ENCODE measurements at places on chromosomes 5 and 9.

DNA sequence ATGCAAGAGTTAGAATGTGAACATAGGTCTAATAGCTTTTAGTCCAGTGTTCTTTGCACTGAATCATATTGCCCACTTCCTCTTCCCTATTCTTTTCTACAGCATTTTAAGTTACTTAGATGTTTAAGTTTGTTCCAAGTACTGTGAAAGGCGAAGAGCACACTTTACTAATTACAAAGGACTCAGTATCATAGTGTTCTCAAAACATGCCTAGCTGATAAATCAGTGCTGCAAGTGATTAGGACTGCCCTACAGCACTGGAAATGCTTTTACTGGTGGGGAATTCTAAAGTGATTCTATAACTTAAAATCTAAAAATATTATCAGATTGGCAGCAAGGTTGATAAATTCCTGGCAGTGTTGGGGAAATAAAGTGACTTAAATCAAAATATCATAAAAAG, 177.9 kb upstream of the KCNN2 start:
- DNase-seq, result no peak

DNA sequence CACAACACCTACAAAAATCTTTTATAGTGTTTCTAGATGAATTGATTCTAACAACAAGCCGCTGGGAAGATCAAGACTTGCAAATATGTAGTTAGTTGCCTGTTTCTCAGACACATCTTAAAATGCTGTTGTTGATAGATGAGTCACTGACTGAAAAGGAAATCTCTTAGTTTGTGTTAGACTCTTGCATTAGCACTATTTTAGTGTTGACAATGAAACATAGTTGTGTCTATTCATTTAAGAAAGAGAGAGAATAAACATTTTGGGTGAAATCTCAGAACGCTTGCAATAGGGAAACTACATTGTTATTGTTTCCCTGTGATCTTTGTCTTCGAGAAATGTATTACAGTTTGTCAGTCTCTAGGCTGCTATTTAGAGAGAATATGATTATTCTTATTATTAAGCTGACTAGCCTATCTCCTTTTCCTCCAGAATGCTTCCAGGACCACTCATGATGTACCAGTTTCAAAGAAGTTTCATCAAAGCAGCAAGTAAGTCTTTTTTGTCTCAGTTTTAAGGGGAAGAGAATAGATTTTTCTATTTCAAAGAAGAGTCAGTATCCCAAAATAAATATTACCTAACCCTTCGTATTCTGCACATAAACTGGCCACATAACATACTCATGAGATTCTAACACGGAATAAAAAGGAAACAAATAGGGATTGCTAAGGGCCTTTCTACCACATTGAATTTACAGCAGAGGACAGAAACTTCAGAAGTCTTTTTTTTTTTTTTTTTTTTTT, 285.6 kb downstream of the ARHGAP26 start:
- no peak for DNase-seq

- no peak for DNase-seq
Measured at GRCh38 chr5:126915496-126915895, 114.9 kb downstream of the MARCHF3 start.

GRCh38 chr9:105510024-105510423, 47.9 kb upstream of the FKTN start:
- no peak for DNase-seq

GRCh38 chr5:34854459-34855174, 15.7 kb downstream of the TTC23L start:
- no peak for DNase-seq

- DNase-seq, result no peak
Measured at GRCh38 chr9:135463140-135463539, 16.4 kb upstream of the PPP1R26 start.

- no peak for DNase-seq
Measured at GRCh38 chr9:107694390-107694789, 204.8 kb upstream of the KLF4 start.

- DNase-seq, result no peak
Measured at GRCh38 chr5:35830587-35830986, 26.1 kb upstream of the IL7R start.

GRCh38 chr5:40550481-40550880, 129.2 kb upstream of the PTGER4 start:
- no peak for DNase-seq

- DNase-seq, result no peak
Measured at GRCh38 chr9:26748449-26749058, 144.0 kb downstream of the CAAP1 start.

DNA sequence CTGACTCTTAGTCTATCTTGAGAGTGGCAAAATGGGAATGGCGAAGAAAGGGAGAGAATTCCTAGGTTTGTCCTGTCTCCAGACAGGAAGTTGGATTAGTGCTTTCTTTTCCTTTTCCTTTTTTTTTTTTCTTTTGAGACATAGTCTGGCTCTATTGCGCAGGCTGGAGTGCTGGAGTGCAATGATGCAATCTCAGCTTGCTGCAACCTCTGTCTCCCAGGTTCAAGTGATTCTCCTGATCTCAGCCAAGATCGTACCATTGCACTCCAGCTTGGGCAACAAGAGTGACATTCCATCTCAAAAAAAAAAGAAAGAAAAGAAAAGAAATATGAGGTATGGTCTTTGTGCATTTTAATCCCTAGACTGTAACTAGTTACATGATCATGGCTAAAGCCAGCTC, 12.6 kb upstream of the KIF27 start:
- no peak for DNase-seq

GRCh38 chr5:7850395-7851239, at the start of gene CFAP90:
Gene CFAP90 (minus strand): TSS chr5:7851133. CDS start chr5:7851021, 112 bp downstream.
- peak; percentile 20 for DNase-seq

- no peak for DNase-seq
Measured at GRCh38 chr5:165209101-165209727, 1703.8 kb downstream of the MAT2B start.

GRCh38 chr5:131265311-131265803, 1.5 kb downstream of the CDC42SE2 start:
- DNase-seq, result no peak

- DNase-seq, result no peak
Measured at GRCh38 chr5:1351156-1351555, 6.3 kb upstream of the CLPTM1L start.

- no peak for DNase-seq
Measured at GRCh38 chr9:33307067-33307466, 16.8 kb downstream of the NFX1 start.

GRCh38 chr5:27963050-27963783, 924.8 kb upstream of the CDH9 start:
- no peak for DNase-seq

DNA sequence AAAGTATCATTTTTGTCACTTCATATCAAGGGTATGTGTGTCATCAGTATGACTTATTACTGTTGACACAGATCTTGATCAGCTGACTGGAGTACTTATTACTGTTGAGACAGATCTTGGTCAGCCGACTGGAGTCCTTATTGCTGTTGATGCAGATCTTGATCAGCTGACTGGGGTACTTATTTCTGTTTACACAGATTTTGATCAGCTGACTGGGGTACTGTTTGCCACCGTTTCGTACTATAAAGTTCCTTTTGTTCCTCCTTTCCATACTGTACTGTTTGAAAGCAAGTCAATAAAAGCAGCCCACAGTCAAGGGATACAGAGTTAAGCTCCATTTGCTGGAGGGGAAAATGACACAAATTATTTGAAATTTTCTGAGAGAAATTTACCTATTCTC, 347.3 kb downstream of the CDH12 start:
- DNase-seq, result no peak

- no peak for DNase-seq
Measured at GRCh38 chr9:22457448-22457847, 10.8 kb downstream of the DMRTA1 start.

GRCh38 chr9:127065592-127065991, 56.8 kb downstream of the ANGPTL2 start:
- DNase-seq, result no peak

DNA sequence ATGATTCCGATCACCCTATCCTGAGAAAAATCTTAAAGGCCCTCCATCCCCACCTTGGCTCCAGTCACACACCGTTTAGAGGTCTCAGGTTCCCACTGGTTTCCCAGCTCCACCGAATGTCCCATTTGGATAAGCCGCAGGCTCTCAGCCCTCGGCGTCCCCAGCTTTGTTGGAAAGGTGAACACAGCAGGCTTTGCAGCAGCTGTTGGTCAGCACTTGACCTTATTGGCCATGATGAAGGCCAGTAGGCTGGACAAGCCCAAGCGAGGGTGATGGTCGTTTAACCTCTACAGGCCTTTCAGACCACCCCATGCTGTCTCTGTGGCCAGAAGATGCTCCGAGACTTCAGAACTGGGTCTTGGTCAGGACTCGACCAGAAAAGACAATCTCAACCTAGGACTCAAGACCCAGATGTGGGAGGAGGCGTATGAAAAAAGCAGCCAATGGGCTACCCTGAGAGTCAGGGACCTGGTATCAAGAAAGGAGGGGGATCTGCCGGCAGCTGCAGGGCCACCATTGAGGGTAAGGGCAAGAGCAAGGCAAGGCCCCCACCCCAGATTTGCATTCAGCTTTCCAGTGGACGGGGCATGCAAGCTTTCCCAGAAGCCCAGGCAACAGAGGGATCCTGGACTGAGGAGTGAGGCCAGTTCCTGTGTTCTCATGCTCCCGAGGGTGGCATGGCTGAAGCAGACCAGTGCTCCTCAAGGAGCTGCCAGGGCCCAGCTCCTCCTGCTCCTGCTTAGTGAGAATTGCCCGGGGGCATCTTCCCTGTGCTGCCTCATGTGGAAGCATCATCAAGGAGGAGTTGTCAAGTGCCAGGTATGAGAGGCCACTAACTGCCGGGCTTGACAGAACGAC, 13.4 kb downstream of the UBE2QL1 start:
- no peak for DNase-seq

DNA sequence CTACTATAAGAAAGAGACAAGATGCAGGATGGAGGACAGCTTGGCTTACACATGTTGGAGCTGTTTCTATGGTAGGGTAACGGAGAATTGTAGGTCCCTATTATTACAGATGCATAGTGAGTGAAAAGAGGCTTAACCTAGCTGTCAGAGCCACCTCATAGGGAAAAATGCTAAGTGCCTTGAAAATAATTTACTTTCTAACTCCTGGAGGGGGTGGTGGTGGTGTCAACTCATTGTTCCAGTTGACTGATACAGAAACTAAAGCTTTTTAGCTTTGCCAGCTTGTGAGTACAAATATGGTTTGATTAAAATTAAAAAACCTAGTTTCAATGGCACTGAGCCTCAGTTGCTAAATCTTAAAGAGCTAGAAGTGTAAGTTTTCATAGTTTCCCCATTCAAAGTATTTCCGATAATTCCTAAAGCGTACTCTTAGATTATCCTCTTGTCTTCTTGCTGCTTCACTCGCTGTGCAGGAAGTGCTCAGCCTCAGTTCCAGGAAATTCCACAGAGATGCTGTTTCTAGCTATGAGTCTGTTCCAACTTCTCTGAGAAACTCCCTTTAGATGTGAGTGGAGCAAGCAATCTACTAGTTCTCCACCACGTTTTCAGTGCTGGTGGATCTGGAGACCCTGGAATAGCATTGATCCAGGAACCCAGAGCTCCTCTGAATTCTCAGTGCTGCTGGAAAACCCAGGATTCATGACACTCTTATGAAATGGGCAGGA, 265.2 kb downstream of the DMAC1 start:
- DNase-seq, result no peak

DNA sequence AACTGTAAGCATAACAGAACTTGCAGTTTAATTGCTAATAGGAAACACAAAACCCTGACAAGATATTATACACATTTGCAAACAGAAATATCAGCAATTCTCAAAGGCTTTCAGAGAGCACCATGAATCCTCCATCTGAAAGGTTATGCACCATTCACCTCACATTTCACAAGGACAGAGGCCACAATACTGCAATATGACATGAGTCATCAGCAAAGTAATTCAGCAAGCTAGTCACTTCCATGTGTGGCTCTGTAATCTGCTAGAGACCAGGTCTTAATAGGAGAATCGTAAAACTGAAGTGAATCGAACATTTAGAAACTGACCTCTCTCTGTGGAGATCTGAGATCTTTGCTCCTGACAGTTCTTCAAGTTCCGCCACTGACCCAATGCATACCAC, 28.3 kb downstream of the IARS1 start:
- no peak for DNase-seq

DNA sequence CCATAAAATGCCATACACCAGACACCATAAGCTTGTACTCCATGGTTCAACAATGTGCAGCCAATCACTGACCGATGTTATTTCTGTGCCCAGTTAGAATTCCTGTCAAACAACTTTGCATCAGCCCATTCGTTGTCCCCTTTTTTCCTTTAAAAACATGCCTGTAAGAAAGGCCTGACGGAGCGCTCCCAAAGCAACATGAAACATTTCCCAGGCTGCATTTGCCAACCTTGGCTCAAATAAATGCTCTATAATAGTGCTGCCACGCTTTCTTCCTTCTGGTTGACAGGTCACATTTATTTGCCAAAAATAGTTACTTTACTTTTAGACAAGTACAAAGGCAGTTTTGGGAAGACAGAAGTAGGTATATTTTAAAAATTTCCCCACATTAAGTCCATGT, 735.6 kb upstream of the PTPRD start:
- no peak for DNase-seq

DNA sequence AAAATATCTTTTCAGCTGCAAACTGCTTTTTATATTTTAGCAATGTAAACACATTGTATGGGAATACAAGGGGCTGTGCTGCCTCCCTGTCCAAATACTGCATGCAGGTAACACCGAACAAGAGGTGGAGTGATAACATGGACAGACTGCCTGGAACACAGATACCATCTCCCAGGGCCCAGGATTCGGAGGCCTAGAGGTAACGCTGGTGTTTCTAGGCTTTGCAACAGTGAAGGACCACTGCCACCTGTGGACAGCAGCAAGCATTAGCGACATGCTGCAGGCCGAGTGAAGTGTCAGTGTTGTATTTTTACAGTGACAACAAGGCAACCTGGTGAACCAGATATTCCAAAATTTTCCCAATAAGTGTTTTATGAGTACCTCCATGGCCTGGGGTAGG, 379.1 kb downstream of the DMRT2 start:
- no peak for DNase-seq

DNA sequence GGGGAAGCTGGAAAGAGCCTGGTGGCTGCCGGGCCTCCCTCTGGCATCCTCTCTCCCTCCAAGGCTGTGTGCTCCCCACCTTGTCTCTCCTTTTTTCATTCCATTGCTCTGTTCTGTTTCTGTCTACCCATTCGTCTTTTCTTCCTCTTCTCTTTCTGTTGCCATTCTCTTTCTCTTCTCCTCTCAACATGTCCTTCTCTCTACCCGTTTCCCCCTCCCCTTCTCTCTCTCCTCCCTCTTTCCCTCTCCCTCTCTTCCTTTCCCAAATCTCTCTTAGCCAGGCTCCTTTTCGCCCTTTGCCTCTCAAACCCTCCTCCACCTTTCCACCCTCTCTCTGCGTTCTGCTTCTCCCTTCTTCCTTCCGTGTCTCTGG, 19.4 kb upstream of the KCNIP1 start:
- no peak for DNase-seq

DNA sequence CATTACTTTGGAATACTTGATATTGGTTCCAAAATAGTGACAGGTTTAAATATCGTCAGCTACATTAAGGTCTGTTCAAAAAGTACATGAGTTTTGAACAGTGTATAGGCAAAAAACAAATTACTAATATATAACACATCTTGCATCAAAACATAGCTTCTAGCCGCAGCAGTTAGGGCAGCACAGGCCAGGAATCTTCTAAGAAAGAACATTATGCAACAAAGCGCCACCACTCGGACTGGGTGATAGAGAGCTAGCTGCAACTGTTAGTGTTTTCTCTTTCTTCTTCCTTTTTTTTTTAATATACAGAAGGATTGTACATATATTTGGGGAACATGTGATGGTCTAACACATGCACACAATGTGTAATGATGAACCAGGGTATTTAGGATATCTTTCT, 504.5 kb downstream of the NR2F1-AS1 start:
- DNase-seq, result no peak

GRCh38 chr5:59604111-59604510, 289.4 kb downstream of the PDE4D start:
- no peak for DNase-seq
